ENCODE measurements at places on chromosomes 1 and 21. TPM values are rescaled to one million over a fixed set of nuclear protein-coding genes. Genes with fewer than 3 reads are reported as not detected.

OR6Y1 gene
- not detected for total RNA-seq

AADACL4 gene
- total RNA-seq, result not detected

SLC6A17 gene
- 4.5 TPM for total RNA-seq

GRCh38 chr1:184771190-184771691, 16.6 kb upstream of the EDEM3 start:
- DNase-seq, result no peak
- no peaks in the 10 kb centered on the region for H3K4me1 ChIP-seq
- no peaks in the 10 kb centered on the region for H3K27me3 ChIP-seq
- H3K36me3 ChIP-seq, result no peaks in the 10 kb centered on the region

- H3K27ac ChIP-seq, result no peak overlapping the region
- H3K36me3 ChIP-seq, result no peaks in the 10 kb centered on the region
- no peak for DNase-seq
- no peaks in the 10 kb centered on the region for H3K4me1 ChIP-seq
- H3K4me3 ChIP-seq, result no peak overlapping the region
These were observed 428.6 kb downstream of the PTPRC start for GRCh38 chr1:199067483-199067882.

PODN gene
- 87.5 TPM for total RNA-seq

- H3K36me3 ChIP-seq, result no peaks in the 10 kb centered on the region
- DNase-seq, result no peak
- H3K27me3 ChIP-seq, result no peaks in the 10 kb centered on the region
- H3K4me1 ChIP-seq, result peaks cover 3% of the 10 kb centered on the region
- no peak overlapping the region for H3K27ac ChIP-seq
These were observed 23.7 kb downstream of the JAK1 start for GRCh38 chr1:64942675-64943074.

GRCh38 chr1:59695252-59695651, 119.5 kb upstream of the HOOK1 start:
- H3K36me3 ChIP-seq, result no peaks in the 10 kb centered on the region
- H3K27ac ChIP-seq, result no peak overlapping the region
- H3K4me1 ChIP-seq, result peaks cover 11% of the 10 kb centered on the region
- H3K4me3 ChIP-seq, result no peak overlapping the region

GRCh38 chr1:86756062-86756406, 51.7 kb downstream of the SH3GLB1 start:
- no peak for DNase-seq
- H3K4me1 ChIP-seq, result no peaks in the 10 kb centered on the region
- H3K36me3 ChIP-seq, result no peaks in the 10 kb centered on the region
- no peak overlapping the region for H3K4me3 ChIP-seq

REN gene
- not detected for total RNA-seq

DNA sequence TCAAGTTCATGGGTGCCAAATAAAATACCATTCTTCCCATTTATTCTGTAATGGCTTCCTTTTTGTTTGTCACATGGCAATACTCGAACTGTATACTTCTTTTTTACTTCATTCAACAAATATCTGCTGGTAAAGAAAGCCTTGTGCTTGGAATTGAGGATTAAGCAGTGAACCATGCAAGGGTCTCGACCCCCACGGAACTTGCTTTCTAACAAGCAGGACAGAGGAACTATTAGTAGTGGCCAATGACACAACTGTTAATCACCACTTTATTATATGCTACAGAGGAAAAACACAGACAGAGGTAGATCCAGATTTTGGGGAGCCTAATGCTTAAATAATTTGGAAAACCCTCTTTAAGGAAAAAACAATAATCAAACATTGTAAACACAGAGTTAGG, 542.2 kb downstream of the DPYD start:
- H3K4me3 ChIP-seq, result no peak overlapping the region
- H3K36me3 ChIP-seq, result no peaks in the 10 kb centered on the region
- H3K4me1 ChIP-seq, result no peaks in the 10 kb centered on the region

GRCh38 chr1:94309216-94309615, 71.8 kb upstream of the ARHGAP29 start:
- H3K4me3 ChIP-seq, result no peak overlapping the region
- no peaks in the 10 kb centered on the region for H3K4me1 ChIP-seq
- H3K27me3 ChIP-seq, result no peaks in the 10 kb centered on the region
- DNase-seq, result no peak

MATN1 gene
- total RNA-seq, result 0.55 TPM

DNA sequence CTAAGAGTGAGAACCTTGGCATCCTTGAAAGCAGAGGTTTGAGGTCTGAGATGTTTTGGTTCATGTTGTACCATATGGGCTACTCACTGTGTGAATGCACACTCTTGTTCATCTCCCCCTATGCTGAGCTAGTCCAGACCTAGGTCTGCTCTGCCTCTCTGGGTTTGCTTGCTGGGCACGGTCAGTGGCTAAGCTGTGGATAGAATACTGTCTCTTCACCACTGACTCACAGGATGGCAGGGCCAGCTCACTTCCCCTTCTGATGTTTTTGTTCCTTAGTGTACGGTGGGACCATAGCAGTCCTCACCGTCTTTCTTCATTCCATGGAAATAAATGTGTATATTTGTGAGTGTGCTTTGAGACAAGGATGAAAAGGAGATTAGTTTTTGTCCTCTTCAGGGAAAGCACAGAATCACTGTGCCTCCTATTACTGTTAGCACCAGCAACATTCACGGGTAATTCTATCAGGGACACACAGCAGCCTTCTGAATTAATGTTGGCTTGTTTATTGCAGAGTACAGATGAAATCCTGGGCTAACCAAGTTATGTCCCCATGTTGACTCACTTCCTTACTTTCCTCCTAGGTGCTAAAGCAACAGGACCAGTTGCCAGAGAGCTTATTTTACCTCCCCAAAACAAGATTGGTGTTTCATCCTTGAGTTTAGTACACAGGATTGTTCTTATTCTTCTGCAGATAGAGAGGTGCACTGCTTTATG, 56.9 kb upstream of the IVNS1ABP start:
- H3K36me3 ChIP-seq, result no peaks in the 10 kb centered on the region
- no peak overlapping the region for H3K4me3 ChIP-seq
- H3K4me1 ChIP-seq, result no peaks in the 10 kb centered on the region
- no peak overlapping the region for H3K27ac ChIP-seq
- H3K27me3 ChIP-seq, result no peaks in the 10 kb centered on the region
- DNase-seq, result no peak

- no peak for DNase-seq
- no peak overlapping the region for H3K4me3 ChIP-seq
- H3K4me1 ChIP-seq, result peaks cover 13% of the 10 kb centered on the region
- H3K27ac ChIP-seq, result no peak overlapping the region
These were observed 111.8 kb downstream of the GDAP2 start for GRCh38 chr1:117817629-117818028.

SCAMP3 gene
- total RNA-seq, result 70.9 TPM

DNA sequence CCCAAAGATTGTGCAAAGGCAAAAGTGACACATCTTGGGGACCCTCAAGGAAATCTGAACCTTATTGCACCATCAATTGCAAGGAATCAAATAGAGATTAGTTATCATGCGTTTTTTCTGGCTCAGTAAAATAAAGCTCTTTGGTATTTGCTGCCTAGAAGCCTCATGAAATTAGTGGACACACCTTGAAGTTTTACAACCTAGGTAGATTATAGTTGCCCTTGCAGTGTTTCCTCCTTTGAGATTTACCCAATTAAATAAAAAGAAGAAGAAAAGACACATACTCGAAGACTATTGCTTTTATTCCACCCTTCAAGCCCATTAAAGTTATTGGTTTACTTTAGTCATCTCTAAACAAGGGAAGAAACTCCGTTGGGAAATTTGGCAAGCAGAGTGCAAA, 70.0 kb downstream of the IL23R start:
- H3K27me3 ChIP-seq, result no peaks in the 10 kb centered on the region
- H3K36me3 ChIP-seq, result no peaks in the 10 kb centered on the region
- no peaks in the 10 kb centered on the region for H3K4me1 ChIP-seq
- H3K4me3 ChIP-seq, result no peak overlapping the region

DNAH14 gene
- total RNA-seq, result 82.1 TPM

DNA sequence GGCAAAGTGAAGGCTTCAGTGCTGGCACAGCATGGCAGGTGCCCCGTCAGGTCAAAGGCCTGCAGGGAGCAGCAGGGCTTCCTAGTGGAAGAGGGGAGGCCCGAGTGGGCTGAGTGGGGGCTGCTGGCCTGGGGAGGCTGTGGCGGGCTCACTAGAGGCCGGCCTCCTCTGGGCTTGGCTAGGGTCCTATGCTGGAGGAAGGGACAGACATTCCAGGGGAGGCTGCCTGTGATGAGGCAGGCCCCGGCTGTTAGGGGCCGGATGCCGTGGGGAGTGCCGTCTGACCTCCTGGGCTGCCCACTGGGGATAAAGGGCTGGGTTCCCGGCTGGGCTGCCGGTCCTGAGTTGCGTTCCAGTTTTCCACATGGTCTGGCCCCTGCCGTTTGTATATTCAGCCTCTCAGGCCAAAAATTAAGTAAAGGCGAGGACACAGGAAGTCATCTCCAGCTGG, 21.1 kb downstream of the PRXL2B start:
- no peaks in the 10 kb centered on the region for H3K36me3 ChIP-seq
- H3K27me3 ChIP-seq, result no peaks in the 10 kb centered on the region
- H3K4me3 ChIP-seq, result no peak overlapping the region
- H3K4me1 ChIP-seq, result peaks cover 11% of the 10 kb centered on the region

DNA sequence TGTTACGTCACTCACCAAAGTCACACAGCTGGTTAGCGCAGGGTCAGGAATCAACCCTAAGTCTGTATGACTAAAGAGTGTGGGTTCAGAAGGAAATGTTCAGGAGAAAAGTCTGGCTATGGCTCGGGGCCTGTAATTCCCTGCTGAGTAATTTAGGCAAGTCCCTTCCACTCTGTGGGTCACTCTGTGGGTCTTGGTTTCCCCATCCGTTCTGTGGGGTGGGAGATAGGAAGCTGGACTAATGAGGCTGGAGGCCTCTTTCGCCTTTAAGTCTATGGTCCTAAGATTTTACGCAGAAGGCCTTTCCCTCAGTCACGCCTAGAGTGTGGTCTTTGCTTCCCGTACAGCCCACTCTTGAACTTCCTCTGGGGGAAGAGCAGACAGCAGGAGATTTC, 14.3 kb upstream of the MED18 start:
- H3K36me3 ChIP-seq, result no peaks in the 10 kb centered on the region
- no peak overlapping the region for H3K27ac ChIP-seq
- H3K27me3 ChIP-seq, result no peaks in the 10 kb centered on the region
- no peaks in the 10 kb centered on the region for H3K4me1 ChIP-seq
- no peak overlapping the region for H3K4me3 ChIP-seq

- no peak overlapping the region for H3K27ac ChIP-seq
- no peaks in the 10 kb centered on the region for H3K36me3 ChIP-seq
- DNase-seq, result no peak
- H3K27me3 ChIP-seq, result peaks cover 3% of the 10 kb centered on the region
- H3K4me3 ChIP-seq, result no peak overlapping the region
- H3K4me1 ChIP-seq, result peaks cover 4% of the 10 kb centered on the region
These were observed 4.9 kb downstream of the OLIG2 start for GRCh38 chr21:33030633-33031032.

EDN2 gene
- total RNA-seq, result not detected

DNA sequence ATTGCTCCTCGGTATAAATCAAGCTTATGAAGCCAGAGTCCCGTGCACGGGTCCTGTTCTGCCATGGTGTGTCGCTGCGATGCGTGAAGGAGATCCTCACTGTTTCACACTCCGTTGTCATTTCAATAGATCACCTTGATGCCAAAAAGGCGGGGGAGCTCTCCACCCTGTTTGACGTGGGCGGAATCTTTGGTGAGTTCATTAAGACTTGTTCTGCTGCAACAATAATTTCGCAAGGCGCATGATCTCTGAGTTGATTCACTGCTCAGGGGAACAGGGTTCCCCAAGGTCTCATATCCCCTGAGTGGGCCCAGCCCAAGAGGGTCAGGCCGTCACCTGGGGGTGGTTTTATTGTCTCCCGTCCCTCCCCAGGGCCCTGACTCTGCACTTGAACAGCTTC, 50.0 kb downstream of the SLC37A1 start:
- H3K4me3 ChIP-seq, result no peak overlapping the region
- DNase-seq, result peak; percentile 11
- no peak overlapping the region for H3K27ac ChIP-seq

CRNN gene
- 0.43 TPM for total RNA-seq

DNA sequence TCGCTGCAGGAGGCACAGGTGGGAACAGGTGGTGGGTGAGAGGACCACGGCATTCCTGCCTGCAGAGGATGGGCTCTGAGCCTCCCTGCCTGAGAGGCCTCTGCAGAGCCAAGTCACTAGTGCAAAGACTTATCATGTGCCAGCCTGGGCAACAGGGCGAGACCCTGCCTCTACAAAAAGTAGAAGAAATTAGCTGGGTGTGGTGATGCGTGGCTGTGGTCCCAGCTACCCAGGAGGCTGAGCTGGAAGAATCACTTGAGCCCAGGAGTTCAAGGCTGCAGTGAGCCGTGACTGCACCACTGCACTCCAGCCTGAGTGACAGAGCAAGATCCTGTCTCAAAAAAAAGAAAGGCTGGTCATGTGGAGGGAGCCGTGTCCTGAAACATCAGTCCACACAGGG, 46.4 kb downstream of the PKNOX1 start:
- no peak for DNase-seq
- no peaks in the 10 kb centered on the region for H3K27me3 ChIP-seq
- no peak overlapping the region for H3K27ac ChIP-seq
- H3K4me3 ChIP-seq, result no peak overlapping the region
- H3K36me3 ChIP-seq, result no peaks in the 10 kb centered on the region

DNA sequence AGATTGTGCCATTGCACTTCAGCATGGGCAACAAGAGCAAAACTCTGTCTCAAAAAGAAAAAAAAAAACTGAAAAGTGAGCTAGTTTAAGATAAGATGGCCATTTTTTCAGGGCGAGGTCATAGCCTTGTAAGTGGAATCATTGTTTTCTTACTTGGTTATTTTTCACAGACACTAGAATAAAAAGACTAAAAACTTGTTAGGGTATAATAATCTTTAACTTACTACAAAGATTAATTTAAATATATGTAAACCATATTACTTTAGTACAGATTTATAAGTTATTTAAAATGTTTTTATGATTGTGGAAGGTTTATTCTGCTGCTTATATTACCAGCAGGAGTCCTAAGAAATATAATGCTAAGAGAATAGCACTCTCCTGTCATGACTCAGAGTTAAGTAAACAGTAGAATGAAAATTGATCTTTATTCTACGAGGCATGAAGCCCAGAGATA, 23.5 kb downstream of the ANGPTL1 start:
- no peaks in the 10 kb centered on the region for H3K4me1 ChIP-seq
- H3K4me3 ChIP-seq, result no peak overlapping the region

GRCh38 chr1:190579552-190580193, 102.0 kb upstream of the BRINP3 start:
- no peak overlapping the region for H3K4me3 ChIP-seq
- DNase-seq, result no peak
- peak overlapping the region; percentile 30 for H3K27ac ChIP-seq
- no peaks in the 10 kb centered on the region for H3K27me3 ChIP-seq

GRCh38 chr1:24551960-24552571, 3.8 kb upstream of the NCMAP start:
- H3K27me3 ChIP-seq, result no peaks in the 10 kb centered on the region
- no peaks in the 10 kb centered on the region for H3K4me1 ChIP-seq
- no peak for DNase-seq
- no peak overlapping the region for H3K4me3 ChIP-seq
- no peaks in the 10 kb centered on the region for H3K36me3 ChIP-seq
